Stimulated activated CD8-positive, alpha-beta memory T cell treated with anti-CD3 and anti-CD28 coated beads, Interleukin-15, amount 100 ng/mL, for 48 hours (primary cell): ENCODE measurements at places on chromosomes 16 and 17.

- no peak for DNase-seq
These were observed 182.2 kb downstream of the ABCC12 start for GRCh38 chr16:47973552-47973951.

DNA sequence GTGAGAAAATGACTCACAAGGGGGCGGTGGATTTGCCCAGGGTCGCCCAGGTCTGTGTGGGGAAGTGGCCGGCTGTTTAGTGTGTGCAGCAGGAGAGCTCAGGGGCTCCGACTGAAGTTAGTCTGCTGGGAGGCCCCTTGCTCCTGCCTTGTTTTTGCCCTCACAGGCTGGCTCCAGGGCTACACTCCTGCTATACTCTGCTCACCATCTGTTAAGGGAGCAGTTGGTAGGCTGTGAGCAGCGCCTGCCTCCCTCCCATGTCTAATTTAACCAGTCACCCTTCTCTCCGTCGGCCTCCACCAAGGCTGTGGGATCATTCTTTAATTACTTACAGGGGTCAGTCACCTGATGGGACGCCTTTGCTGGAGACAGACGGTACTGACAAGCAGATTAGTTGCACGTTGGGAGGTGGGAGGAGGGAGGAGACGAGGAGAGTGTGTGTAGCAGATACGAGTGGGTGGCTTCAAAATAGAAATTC is 35.5 kb downstream of the KSR1 start:
- no peak for DNase-seq

- DNase-seq = no peak
These were observed 71.9 kb downstream of the SDR42E1 start for GRCh38 chr16:81939164-81940056.

DNA sequence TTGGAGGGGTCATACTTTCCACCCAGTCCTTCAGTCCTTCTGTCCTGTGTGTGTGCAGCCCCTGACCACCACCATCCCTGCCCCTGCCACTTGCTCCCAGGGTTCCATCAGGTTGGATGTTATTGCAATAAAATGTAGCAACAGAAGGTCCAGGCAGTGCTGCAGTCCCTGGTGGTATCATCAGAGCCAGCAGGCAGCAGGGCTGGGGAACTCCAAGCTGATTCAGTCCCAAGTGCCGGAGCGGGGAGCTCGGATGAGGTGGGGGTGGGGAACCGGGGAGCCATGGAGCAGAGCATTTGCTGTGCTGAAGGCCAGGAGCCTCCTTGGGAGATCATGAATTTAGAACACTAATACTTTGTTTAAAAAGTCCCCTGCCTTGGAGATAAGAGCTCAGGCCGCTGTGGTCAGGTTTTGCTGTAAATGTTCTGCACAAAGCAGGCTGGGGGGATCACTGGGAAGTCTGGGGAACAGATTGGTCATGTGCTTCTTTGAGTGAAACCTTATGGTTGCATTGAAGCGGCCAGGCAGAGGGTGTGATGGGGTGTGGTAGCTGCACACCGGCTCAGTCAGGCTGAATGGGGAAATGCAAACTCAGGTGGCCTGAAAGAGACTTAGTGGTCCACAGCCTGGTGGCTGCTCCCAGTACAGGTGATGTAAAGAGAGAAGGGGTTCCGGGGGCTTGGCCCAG is 225.9 kb downstream of the SEC14L1 start:
- DNase-seq = no peak

GRCh38 chr17:42475835-42476234 is 17.2 kb downstream of the ATP6V0A1 start:
- no peak for DNase-seq

- no peak for DNase-seq
These were observed 208.8 kb downstream of the HAPSTR1 start for GRCh38 chr16:9300252-9300651.

GRCh38 chr17:34633351-34633750 is 54.0 kb downstream of the TMEM132E start:
- DNase-seq = no peak

DNA sequence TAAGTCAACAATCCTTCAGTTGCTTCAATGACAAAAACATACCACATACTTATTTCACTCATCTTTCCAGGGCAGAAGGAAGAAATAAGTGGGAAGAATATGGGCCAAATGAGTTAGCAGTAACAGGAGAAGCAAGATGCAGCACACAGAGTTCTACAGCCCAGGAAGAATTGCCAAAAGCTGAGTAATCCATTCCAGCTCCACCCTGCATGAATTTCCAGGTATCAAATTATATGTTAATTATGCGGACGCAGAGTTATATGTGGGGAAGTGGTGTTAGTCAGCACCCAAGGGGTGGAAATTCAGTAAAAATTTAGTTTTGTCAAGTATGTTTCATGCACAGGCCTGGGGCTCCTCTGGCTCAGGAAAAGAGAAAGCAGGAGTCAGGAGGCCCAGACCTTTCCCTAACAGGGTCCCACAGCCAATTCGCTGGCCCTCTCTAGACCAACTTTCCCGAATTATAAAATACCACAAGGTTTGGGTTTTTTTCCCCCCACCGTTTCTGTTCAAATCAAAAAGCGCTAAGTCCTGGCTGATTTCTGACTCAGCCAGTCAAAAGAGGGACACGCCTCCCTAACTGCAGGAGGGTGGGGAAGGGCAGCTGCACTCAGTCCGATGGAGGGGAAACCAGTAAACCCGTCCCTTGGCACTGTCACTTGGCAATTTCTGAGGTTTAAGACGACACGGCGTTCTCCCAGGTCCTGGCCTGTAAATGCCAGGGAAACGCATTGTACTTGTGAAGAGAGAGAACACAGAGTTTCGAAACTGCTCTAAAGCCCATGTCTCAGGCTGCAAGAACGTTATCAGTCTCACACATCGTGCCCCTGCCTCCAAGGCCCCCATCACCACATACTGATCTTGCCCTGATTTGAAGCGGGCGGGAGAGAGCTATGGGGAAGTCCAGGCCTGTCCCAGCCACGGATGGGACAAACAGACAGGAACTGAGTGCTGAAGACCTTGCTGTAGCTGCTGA is 58.1 kb downstream of the ZFHX3 start:
- DNase-seq = no peak

- DNase-seq = no peak
These were observed 23.4 kb downstream of the WWOX start for GRCh38 chr16:78122774-78123315.

DNA sequence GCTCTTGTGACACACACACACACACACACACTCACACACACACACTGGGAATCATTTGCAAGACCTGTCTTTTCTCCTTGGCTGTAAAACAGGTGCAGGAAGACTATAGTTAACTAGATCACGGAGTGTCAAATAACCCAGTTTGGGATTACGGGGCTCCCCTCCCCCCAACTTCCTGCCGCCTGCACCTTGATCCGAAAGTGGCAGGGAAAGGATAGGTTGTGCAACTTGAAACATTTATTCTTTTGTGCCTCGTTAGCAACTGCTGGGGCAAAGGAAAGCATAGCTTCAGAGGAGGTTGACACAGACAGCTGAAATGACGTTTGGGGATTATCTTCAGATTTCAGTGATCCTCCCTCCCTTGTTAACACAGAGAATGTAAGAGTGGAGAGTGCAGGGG is 149.5 kb downstream of the NTN1 start:
- DNase-seq = no peak

- DNase-seq = no peak
These were observed 43.8 kb downstream of the VAC14 start for GRCh38 chr16:70757183-70757582.
